ENCODE measurements at places on chromosomes 2 and 18.

- no peak for DNase-seq
These were observed 16.0 kb upstream of the AP1S3 start for GRCh38 chr2:223853425-223853837.

DNA sequence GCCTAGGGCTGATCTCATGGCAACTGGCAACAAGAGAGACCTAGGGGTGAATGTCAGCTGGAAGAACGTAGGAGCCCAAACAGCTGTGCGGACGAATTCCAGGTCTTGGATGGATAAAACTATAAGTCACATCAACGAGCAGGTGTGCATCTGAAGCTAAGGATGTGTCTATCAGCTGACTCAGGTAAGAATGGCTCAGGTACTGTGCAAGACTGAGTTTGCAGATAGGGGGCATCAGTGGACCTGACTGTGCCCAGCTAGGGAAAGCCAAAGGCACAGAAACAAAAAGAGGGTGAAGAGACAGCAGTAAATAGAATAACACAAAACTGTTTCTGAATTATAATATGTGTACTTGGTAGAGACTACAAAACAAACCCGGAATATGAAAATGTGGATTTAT is 357.3 kb downstream of the ZEB2 start:
- no peak for DNase-seq

GRCh38 chr18:13486686-13487085 is 239.7 kb downstream of the FAM210A start:
- no peak for DNase-seq

GRCh38 chr2:224819075-224819474 is 102.9 kb upstream of the CCDC195 start:
- DNase-seq = no peak
